A549 treated with Hydrocortisone at 1 μM for 4 hours (cell line): ENCODE measurements at places on chromosomes 6 and 20. TPM values are rescaled to one million over a fixed set of nuclear protein-coding genes. Genes with fewer than 3 reads are reported as not detected.

The MOXD1 gene
- total RNA-seq, result 1.3 to 2.7 TPM (median 1.5 TPM) in 5 replicates

The SLC22A3 gene
- total RNA-seq, result 47.2 to 57.5 TPM (median 53.1 TPM) in 5 replicates

The NCOA5 gene
- 19.8 to 24.0 TPM (median 21.2 TPM) in 5 replicates for total RNA-seq

The NRSN1 gene
- total RNA-seq, result not detected in 5 replicates

The ZC3H12D gene
- total RNA-seq, result 0.03 to 0.12 TPM (median 0.06 TPM) in 4 of 5 replicates, not detected in the other

The SLC12A5 gene
- total RNA-seq, result 8.8 to 17.1 TPM (median 13.6 TPM) in 5 replicates

The FAM83B gene
- total RNA-seq, result 0.02 to 0.03 TPM in 2 of 5 replicates, not detected in the others

The IL22RA2 gene
- 0.03 TPM in 1 of 5 replicates, not detected in the others for total RNA-seq
